ENCODE measurements at places on chromosomes 16 and 17. TPM values are rescaled to one million over a fixed set of nuclear protein-coding genes. Genes with fewer than 3 reads are reported as not detected.

SLX4 gene
- total RNA-seq, result 6.0 TPM

ZPBP2 gene
- total RNA-seq, result not detected

ASB16 gene
- total RNA-seq, result under 0.01 TPM

GRAP gene
- under 0.01 TPM for total RNA-seq

OTOP2 gene
- total RNA-seq, result not detected

SKAP1 gene
- not detected for total RNA-seq

GCGR gene
- total RNA-seq, result not detected

KRTAP3-2 gene
- total RNA-seq, result not detected

C16orf82 gene
- total RNA-seq, result not detected

C17orf58 gene
- 14.8 TPM for total RNA-seq

Data from uterine smooth muscle cell (primary cell).